Right renal pelvis (tissue), 4 donors: ENCODE measurements at places on chromosomes 1 and 21.
A peak's percentile ranks its signal among the peaks of the same experiment; 100 is the strongest.

- DNase-seq: no peak
Observed at GRCh38 chr1:211825980-211826379, 4.6 kb downstream of the LPGAT1 start.

DNA sequence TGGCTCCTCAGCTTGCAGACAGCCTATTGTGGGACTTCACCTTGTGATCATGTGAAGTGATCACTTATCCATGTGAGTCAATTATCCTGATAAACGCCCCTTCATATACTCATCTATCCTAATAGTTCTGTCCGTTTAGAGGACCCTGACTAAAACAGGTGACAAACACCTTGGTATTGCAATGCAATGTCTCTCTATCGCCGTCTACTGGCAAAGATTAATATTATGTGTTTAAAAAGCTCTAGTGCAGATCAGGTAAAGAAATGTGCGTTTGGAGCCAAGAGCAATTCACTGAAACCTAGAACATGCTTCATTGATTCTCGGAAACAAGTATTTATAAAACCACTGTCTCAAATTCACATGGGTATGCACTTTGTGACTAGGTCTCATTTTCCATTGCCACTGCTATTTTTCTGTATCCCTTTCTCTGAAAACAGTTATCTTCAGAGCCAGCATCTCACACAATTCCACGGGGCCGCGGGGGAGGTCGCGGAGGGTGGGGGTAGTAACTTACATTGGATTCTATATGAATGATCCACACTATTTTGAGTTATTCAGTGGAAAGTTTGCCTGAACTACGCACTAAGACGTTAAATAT, 554.6 kb upstream of the NCAM2 start:
- DNase-seq: peak; percentile 1

DNA sequence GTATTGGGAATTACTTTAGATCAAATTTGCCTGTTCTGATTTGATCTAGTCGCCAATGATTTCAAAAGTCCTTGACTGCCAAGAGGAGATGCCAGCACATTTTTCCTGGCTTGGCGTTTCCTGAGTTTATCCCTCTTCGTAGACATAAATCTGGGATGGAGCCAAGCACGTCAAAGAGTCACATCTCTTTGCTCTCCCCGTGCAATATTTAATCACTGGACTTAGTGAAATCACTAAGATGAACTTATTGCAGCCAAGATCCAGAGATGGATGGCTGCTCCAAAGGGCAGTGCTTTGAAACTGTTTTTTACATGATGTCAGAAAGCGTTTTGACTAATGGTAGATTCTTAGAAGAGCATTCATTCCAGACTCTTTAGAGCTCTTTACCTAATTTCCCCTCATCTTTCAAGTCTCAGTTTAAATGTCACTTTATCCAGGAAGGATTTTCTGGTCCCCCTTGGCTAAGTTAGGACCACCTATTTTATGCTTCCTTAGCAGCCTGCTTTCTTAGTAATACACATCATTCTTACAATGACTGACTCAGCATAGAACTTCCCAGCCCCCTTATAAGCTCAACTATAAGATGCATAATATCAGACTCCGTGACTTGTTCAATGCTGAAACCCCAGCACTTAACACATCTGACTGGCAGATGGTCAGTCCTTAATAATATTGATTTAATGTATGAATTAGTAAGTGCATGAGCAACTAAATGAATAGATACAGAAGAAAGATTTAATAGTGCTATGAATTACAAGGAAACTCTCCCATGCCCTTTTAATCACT, 94.4 kb upstream of the GREM2 start:
- no peak for DNase-seq

GRCh38 chr1:88237058-88237457, 447.0 kb upstream of the PKN2 start:
- no peak for DNase-seq

- no peak for DNase-seq
Observed at GRCh38 chr1:91828583-91829281, 57.2 kb downstream of the TGFBR3 start.

GRCh38 chr21:44537930-44538911, 1.8 kb downstream of the KRTAP10-1 start:
- no peak for DNase-seq

GRCh38 chr1:79693441-79694114, 687.0 kb upstream of the ADGRL4 start:
- no peak for DNase-seq

DNA sequence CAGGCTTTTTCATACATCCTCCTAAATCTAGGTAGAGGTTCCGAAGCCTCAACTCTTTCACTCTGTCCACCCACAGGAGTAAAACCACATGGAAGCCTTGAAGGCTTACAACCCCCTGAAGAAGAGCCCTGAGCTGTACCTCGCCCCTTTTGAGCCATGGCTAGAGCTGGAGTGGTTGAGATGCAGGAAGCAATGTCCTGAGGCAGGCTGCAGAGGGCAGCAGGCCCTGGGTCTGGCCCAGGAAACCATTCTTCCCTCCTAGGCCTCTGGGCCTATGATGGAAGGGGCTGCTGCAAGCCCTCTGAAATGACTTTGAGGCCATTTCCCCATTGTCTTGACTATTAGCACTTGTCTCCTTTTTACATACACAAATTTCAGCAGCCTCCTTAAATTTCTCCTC, 1503.0 kb downstream of the KCNT2 start:
- DNase-seq: no peak

DNA sequence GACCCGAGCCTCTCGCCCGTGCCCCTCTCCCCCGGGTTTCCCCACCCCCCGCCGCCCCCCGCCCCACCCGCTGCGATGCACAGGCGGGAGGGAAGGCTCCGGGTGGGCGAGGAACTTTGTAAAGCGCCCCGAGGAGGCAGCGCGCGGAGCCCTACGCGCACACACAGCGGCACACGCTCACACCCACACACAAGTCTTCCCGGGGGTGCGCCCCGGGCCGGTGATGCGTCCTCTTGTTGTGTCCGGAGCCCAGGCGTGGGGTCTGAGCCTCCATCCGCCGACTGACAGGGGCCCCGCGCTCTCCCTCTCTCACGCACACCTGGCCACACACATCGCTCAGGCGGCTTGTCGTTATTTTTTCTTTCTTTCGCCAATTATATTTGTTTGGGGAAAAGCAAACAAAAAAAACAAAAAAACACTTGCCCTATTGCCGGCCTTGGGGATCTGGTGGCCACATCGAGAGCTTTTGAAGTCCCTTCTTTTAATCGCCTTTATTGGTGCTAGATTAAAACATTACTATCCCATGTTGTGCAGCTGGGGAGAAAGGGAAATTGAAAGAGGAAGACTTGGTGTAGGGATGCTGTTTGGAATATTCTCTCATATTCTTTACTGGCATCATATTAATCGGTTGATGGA, 770 bp downstream of the NTNG1 start:
- DNase-seq: no peak

GRCh38 chr1:6331543-6332273, 61.9 kb downstream of the ACOT7 start:
- no peak for DNase-seq

DNA sequence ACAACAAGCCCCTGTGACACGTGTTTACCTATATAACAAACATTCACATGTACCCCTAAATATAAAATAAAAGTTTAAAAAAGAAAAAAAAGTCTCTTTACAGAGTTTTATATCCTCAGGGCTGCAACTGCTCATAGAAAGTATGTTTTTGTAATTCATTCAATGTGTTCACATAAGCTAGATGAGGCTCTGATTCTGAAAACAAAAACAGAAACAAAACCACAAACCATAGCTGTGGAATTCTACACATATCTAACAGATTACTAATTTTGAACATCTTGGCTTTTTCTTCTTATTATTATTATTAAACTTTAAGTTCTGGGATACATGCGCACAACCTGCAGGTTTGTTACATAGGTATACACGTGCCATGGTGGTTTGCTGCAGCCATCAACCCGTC, 579.6 kb upstream of the ZRANB2 start:
- no peak for DNase-seq

DNA sequence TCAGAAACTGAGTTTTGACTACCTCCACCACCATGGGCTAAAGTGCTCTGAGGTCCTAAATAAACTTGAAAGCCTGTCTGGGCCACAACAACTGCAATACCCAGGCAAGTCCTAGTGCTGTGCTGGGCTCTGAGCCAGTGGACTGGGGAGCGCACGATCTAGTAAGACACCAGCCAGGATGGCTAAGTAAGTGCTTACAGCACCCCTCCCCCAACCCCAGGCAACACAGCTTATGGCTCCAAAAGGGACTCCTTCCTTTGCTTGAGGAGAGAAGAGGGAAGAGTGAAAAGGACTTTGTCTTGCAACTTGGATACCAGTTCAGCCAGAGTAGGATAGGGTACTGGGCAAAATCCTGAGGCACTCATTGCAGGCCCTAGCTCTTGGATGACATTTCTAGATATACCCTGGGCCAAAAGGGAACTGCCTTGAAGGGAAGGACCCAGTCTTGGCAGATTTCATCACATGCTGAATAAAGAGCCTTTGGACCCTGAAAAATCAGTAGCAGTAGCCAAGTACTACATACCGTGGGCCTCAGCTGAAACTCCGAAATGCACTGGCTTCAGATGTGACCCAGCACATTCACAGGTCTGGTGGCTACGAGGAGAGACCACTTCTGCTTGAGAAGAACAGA, 1.6 kb downstream of the C1orf105 start:
- DNase-seq: no peak
